ENCODE measurements at places on chromosomes 12 and 14. TPM values are rescaled to one million over a fixed set of nuclear protein-coding genes. Genes with fewer than 3 reads are reported as not detected.
A peak's percentile ranks its signal among the peaks of the same experiment; 100 is the strongest.

Gene KRT6A
- under 0.01 TPM for total RNA-seq

GRCh38 chr14:64971943-64972791, at the start of gene RAB15:
Gene RAB15, minus strand, starts transcription at chr14:64972336. Its CDS starts 260 bp downstream, at chr14:64972076.
- peak; percentile 94 for DNase-seq
- H3K27ac ChIP-seq: no peak within 1 kb of the TSS
- peaks cover 5% of the 10 kb centered on the region for H3K4me1 ChIP-seq
- no peaks in the 10 kb centered on the region for H3K36me3 ChIP-seq

DNA sequence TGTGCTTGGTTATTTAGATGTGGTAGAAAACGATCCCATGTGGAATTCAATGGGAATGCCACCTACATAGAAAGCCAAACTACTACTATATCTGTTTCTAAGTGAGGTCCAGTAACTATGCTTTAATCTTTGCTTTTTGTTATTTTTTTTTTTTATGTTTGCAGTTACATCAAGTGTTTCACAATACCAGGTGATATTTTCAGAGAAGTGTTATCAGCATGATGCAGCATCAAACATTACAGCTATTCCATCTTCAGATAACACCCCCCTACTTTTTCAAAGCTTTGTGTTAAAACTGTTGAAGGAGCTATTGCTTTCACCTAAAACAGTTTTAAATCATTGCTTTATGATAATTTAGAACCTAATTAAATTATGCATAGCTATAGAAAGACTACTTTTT, 163.8 kb upstream of the SLC16A7 start:
- no peaks in the 10 kb centered on the region for H3K27me3 ChIP-seq
- H3K4me3 ChIP-seq: no peak overlapping the region
- H3K4me1 ChIP-seq: no peaks in the 10 kb centered on the region
- no peaks in the 10 kb centered on the region for H3K36me3 ChIP-seq
- no peak for DNase-seq

- H3K4me3 ChIP-seq: no peak overlapping the region
- H3K36me3 ChIP-seq: peaks cover 5% of the 10 kb centered on the region
- peaks cover 12% of the 10 kb centered on the region for H3K4me1 ChIP-seq
- no peaks in the 10 kb centered on the region for H3K27me3 ChIP-seq
- H3K27ac ChIP-seq: peak overlapping the region; percentile 26
- DNase-seq: no peak
These were observed 11.6 kb downstream of the STX2 start for GRCh38 chr12:130827432-130827831.

GRCh38 chr12:46402941-46403718, 30.6 kb upstream of the SLC38A2 start:
- H3K27me3 ChIP-seq: no peaks in the 10 kb centered on the region
- no peak overlapping the region for H3K4me3 ChIP-seq
- peak overlapping the region; percentile 84 for H3K27ac ChIP-seq
- no peak for DNase-seq
- no peaks in the 10 kb centered on the region for H3K36me3 ChIP-seq

Gene PKP2
- 0.29 TPM for total RNA-seq

GRCh38 chr12:89494411-89495231, 30.0 kb downstream of the GALNT4 start:
- H3K27me3 ChIP-seq: no peaks in the 10 kb centered on the region
- peaks cover 12% of the 10 kb centered on the region for H3K4me1 ChIP-seq
- peak; percentile 81 for DNase-seq
- H3K4me3 ChIP-seq: peak overlapping the region; percentile 51
- peak overlapping the region; percentile 55 for H3K27ac ChIP-seq

Gene FGD4
- total RNA-seq: 11.9 TPM

Gene SRRM4
- total RNA-seq: not detected

Gene ARF3
- total RNA-seq: 51.9 TPM

DNA sequence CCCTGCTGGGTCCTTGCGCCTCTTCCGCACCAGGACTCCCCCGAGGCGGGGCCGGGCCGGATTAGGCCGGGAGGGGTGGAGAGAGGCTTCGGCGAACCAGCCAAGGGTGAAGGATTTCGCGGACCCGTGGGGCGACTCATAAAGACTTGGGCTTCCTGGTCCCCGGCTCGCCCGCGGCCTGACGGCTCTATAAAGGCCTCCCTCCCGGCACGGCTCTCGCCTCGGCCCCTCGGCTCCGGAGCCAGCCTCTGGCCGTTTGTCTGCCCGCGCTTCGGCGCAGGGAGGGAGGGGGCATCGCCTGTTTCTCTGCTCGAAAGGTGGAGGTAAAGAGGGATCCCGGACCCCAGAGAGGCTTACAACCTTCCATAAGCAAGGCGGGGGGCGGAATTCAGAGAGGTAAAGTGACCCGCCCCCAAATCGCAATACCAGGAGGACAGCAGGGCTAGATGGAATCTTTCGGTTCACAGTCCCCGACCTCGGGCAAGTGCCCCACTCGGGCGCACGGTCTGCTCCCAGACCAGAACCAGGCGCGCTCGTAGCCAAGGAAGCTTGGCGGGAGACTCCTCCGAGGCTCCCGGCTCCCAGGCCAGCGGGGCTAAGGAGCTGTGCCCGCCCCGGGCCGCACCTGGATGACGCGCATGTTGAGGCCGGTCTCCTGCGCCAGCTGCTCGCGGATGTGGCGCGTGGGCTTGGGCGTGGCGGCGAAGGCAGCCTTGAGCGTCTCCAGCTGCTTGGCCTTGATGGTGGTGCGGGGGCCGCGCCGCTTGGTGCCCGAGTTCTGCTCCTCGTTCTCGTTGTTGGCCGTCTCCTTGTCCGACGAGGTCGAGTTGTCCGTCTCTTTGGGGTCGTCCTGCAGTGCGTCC, 3.9 kb downstream of the LHX5 start:
- H3K36me3 ChIP-seq: no peaks in the 10 kb centered on the region
- H3K4me1 ChIP-seq: no peaks in the 10 kb centered on the region
- peaks cover 98% of the 10 kb centered on the region for H3K27me3 ChIP-seq
- DNase-seq: peak; percentile 81
- H3K27ac ChIP-seq: no peak overlapping the region

DNA sequence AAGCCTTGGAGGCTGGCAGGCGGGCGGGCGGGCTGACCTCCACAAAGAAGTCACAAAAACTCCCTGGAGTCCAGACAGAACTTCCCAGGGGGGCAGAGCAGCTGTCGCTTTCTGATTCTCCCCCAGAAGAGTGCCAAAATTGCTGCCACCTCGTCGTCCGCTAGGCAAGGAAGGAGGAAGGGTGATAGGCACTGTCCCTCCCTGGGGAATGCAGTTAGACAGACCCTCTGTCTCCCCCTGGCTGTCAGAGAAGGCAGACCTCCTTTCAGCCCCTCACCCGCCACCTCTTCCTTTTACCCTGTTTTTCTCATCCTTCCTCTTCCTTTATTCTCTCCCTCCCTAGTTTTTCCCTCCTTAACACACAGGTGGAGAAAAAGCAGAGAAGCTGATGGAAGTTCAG, 18.7 kb downstream of the GRIN2B start:
- no peak overlapping the region for H3K27ac ChIP-seq
- no peaks in the 10 kb centered on the region for H3K36me3 ChIP-seq
- no peaks in the 10 kb centered on the region for H3K27me3 ChIP-seq
- no peaks in the 10 kb centered on the region for H3K4me1 ChIP-seq

- no peaks in the 10 kb centered on the region for H3K36me3 ChIP-seq
- H3K4me1 ChIP-seq: peaks cover 5% of the 10 kb centered on the region
- no peak overlapping the region for H3K4me3 ChIP-seq
- H3K27me3 ChIP-seq: no peaks in the 10 kb centered on the region
- H3K27ac ChIP-seq: no peak overlapping the region
- peak; percentile 61 for DNase-seq
These were observed 8.3 kb upstream of the CRACR2A start for GRCh38 chr12:3761116-3761735.

Gene GNPNAT1
- total RNA-seq: 25.0 TPM

Gene FAM181A
- total RNA-seq: not detected

Gene TDP1
- 11.2 TPM for total RNA-seq

All from osteoblast (primary cell).